ENCODE measurements at places on chromosomes 11 and 22. TPM values are rescaled to one million over a fixed set of nuclear protein-coding genes. Genes with fewer than 3 reads are reported as not detected.

OR1S1 gene
- polyA plus RNA-seq: not detected

TLCD5 gene
- 14.9 TPM for polyA plus RNA-seq

TBC1D22A gene
- polyA plus RNA-seq: 21.6 TPM

- DNase-seq: no peak
These were observed 101.8 kb downstream of the FEZ1 start for GRCh38 chr11:125394296-125394695.

GRCh38 chr11:69115586-69116560, 39.9 kb upstream of the SMIM38 start:
- DNase-seq: no peak

- peak; percentile 83 for DNase-seq
These were observed 31.1 kb downstream of the DKK3 start for GRCh38 chr11:11977206-11977938.

BIRC3 gene
- polyA plus RNA-seq: 3.5 TPM

GRCh38 chr22:40898850-40899357, 37.0 kb upstream of the DNAJB7 start:
- DNase-seq: peak; percentile 27

DNA sequence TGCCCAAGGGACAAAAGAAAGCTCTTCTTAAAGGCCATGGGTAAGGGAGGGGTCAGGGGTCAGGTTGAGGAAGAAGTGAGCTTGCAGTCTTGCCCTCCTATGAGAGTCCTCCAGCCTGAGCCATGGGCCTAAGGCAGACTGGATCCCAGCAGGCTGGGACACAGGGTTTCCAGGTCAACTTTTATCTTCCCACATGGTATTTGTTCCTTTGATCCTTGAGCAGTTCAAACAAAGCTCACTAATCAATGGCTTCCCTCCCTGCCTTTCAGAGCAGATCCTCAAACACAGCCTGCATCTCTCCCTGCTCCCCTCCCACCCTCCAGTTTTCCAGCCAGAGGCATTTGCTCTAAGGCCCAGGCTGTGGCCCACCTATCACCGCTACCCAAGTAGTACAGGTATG, 589.3 kb downstream of the INSC start:
- no peak for DNase-seq

Measured in AG04450 (cell line).